ENCODE measurements at places on chromosomes 5 and 9.
A peak's percentile ranks its signal among the peaks of the same experiment; 100 is the strongest.

DNA sequence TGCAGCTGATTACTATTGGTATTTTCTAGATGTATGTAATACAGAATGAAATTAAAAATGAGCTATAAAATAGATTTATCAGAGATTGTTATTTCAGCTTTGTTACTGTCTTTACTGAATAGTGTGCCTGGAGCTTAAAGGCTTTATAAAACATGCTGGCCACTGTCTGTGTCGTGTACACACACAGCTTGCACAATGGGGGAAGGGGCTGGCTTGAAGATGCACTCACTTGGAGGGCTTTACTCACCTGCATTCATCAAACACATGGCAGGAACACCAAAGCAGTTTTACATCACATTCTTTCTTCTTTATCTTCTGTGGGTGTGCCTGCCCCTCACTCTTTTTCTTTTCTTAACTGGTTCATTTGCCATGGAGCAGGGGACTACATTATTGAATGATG, 60.9 kb downstream of the TLE4 start:
- H3K4me1 ChIP-seq = no peaks in the 10 kb centered on the region
- H3K27me3 ChIP-seq = no peaks in the 10 kb centered on the region
- H3K4me3 ChIP-seq = no peak overlapping the region
- no peak overlapping the region for H3K27ac ChIP-seq
- peaks cover 3% of the 10 kb centered on the region for H3K36me3 ChIP-seq
- no peak for DNase-seq

DNA sequence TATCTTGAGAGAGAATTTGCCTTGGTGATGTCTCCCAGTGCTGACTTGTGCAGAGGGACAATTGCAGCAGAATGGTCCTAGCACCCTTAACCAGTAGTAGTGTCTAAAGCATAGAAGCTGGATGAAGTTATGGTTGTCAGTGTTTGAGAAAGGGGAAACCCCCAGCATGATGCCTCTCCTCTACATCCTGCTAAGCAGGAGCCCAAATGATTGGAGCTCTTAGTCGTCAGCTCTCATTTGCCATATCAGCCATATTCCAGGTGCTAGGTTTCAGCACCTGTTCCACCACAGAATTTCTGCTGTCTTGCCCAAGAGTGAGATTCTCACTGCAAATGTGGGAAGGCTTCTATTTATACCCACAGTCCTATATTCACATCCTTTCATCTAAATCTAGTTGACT, 43.7 kb upstream of the RFX3 start:
- H3K4me3 ChIP-seq = no peak overlapping the region
- no peaks in the 10 kb centered on the region for H3K27me3 ChIP-seq
- H3K4me1 ChIP-seq = no peaks in the 10 kb centered on the region
- no peak overlapping the region for H3K27ac ChIP-seq
- DNase-seq = no peak

DNA sequence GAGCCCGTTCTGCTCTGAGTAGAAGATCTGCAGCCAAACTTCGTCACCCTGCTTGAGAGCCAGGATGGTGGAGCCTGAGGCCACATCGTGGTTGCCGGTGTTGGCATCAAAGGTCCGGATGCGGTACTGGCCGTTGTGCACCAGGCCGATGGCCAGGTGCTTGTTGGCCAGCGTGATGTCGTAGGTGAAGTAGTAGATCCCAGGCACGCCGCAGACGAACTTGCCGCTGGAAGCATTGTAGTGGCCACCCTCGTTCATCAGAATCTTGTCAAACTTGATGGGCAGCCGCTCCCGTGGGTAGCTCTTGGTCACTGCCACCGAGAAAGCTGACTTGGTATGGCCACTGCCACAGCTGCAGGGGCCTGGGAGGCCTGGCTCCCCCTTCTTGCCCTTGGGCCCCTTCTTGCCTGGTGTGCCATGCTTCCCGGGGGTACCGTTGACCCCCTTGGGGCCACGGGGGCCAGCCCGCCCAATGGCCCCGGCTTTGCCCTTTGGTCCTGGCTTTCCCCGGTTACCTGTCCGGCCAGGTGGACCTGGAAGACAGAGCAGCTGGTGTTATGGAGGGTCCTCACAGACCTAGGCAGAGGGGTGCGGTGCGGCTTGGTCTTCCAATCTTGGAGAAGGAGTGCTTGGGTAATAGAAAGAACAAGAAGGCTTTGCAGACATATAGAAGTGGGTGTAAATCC, 21.0 kb downstream of the C1QTNF2 start:
- no peaks in the 10 kb centered on the region for H3K27me3 ChIP-seq
- H3K36me3 ChIP-seq = no peaks in the 10 kb centered on the region
- H3K4me1 ChIP-seq = no peaks in the 10 kb centered on the region
- no peak overlapping the region for H3K27ac ChIP-seq
- H3K4me3 ChIP-seq = no peak overlapping the region

- H3K4me1 ChIP-seq = no peaks in the 10 kb centered on the region
- peak; percentile 20 for DNase-seq
- no peak overlapping the region for H3K27ac ChIP-seq
Measured at GRCh38 chr9:134226221-134226930, 62.0 kb upstream of the RNU6ATAC start.

- DNase-seq = peak; percentile 69
- peak overlapping the region; percentile 46 for H3K4me3 ChIP-seq
- peaks cover 34% of the 10 kb centered on the region for H3K4me1 ChIP-seq
- no peaks in the 10 kb centered on the region for H3K27me3 ChIP-seq
Measured at GRCh38 chr5:72511774-72512592, 4.8 kb upstream of the ZNF366 start.

- no peaks in the 10 kb centered on the region for H3K36me3 ChIP-seq
- no peaks in the 10 kb centered on the region for H3K27me3 ChIP-seq
- DNase-seq = peak; percentile 18
- peaks cover 12% of the 10 kb centered on the region for H3K4me1 ChIP-seq
- H3K27ac ChIP-seq = no peak overlapping the region
Measured at GRCh38 chr5:127409921-127410675, 107.3 kb upstream of the PRRC1 start.

Data from GM23248 (cell line).